ENCODE measurements at places on chromosomes 11 and 22.

DNA sequence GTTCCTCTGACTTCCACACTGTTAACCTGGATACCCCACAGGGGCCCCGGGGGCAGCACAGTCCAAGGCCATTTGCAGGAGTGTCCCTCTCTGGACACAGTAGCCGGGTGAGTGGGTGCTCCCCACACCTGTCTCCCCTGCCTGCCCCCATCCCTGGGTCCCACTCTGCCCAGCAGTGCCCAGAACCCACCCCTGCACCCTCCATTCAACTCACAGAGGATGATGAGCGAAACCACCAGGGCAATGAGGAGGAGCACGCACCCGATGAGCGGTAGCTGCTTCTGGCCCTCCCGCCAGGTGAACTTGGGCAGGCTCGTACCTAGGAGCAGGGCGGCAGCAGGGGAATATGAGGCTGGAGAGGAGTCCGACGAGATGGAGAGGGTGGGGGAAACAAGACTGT, 12.2 kb downstream of the TMPRSS13 start:
- DNase-seq: no peak

- DNase-seq: peak; percentile 70
Measured at GRCh38 chr11:2442589-2442988, 1.7 kb downstream of the TRPM5 start.

GRCh38 chr11:97072420-97072819, 682.6 kb downstream of the JRKL start:
- DNase-seq: no peak

DNA sequence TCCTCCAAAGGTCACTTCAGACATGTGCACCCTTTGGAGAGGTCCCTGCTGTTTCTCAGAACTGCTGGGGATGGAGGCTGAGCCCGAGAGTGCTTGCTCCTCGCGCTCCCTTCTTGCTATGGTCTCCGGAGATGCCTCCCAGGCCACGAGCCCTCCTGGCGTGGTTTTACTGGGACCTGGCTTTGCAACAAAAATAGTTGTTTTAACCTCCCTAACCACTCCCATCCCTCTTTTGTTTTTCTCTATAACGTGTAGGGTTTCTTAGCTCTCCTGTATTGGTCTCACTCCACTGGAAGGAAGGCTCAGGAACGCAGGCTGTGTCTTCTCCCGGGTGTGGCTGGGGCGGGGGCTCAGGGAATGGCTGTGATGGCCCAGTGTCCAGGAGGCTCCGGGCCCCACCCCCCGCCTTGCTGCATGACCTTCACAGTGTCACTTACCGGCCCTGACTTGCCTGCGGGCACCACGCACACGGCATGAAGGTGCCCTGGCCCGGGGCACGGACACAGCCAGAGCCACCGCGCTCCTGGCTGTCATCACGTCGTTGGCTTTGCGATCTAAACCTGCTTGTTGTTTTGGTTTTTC, 5.6 kb downstream of the PTDSS2 start:
- no peak for DNase-seq

- DNase-seq: peak; percentile 53
Measured at GRCh38 chr22:37472418-37473006, 13.7 kb downstream of the MFNG start.

- no peak for DNase-seq
Measured at GRCh38 chr11:69909561-69910518, 90.6 kb upstream of the FGF3 start.

GRCh38 chr11:129317571-129317970, 58.1 kb upstream of the BARX2 start:
- no peak for DNase-seq

DNA sequence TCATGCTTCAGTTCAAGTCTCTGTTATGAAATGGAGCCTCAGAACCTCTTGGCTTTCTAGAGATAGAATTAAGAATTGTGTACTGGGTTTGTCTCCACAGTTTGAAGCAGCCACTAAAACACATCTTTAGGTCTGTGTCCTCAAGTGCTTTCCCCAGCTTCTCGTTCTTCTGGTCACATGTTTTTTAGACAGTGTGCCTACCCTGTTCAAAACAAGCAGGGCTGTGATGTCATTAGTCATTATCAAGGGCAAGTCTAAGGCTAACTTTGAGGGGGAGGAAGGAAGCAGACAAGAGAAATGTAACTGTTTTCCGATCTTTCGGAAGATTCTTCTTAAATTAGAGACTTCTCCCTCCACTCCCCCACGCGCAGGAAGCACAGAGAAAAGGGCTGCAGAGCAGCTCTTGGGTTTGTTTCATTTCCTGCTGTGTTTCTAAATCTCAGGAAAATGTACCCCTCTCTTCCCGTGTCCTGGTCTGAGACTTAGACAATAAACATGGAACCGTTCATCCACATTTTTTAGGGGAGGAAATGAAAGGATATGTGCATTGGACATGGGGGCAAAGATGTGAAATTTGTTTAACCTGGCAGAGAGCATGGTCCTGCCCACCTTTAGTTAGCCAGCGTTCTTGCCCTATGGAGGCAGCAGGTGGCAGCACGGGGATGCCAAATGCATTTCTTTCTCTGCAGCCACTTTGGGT, 3.1 kb downstream of the AKIP1 start:
- peak; percentile 46 for DNase-seq

DNA sequence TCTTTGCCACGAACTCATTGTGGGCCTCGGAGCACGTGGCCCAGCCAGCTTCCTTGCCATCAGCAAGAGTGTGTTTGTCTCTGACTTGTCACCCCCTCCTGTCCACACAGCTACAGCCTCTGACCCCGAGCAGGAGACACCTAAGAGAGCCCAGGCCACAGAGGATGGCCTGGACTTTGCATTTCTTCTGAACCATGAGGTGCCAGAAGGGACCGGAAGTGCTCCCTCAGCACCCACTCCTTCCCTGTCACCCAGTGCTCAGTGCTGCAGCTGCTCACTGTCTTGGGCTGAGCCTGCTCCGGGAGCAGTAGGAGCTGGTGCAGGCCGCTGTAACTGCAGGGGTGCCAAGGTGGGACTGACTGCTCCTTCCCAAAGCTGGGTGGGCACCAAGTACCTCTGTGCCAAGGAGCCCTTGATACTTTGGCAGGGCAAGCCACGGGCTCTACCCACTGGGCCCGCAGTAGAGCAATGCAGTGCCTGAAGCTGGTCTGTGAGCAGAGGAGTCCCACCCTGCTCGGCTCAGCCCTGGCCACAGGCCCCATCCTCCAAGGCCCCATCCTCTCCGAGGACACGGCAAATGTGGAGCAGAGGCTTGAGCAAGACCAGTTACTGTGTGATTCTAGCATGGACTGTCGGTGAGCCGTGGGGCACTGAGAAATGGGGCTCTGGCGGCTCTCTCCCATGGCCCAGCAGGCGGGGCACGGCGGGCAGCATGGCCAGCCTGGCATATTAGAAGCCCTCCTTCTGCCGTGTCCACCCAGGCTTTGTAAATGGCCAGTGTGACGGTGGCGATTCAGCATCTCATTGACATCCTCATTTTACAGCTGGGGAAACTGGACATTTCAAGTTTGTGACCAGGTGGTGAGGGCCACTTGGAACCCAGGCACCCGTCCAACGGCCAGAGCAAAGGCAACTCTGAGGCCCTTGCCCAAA, 6.3 kb downstream of the GRK2 start:
- DNase-seq: no peak

- DNase-seq: no peak
Measured at GRCh38 chr11:2590131-2590964, 109.4 kb downstream of the KCNQ1OT1 start.

GRCh38 chr22:42596336-42596735, 18.3 kb downstream of the POLDIP3 start:
- DNase-seq: no peak

GRCh38 chr22:40224702-40225101, 47.0 kb downstream of the TNRC6B start:
- DNase-seq: peak; percentile 64

- no peak for DNase-seq
Measured at GRCh38 chr11:89443361-89444322, 47.5 kb downstream of the NOX4 start.

DNA sequence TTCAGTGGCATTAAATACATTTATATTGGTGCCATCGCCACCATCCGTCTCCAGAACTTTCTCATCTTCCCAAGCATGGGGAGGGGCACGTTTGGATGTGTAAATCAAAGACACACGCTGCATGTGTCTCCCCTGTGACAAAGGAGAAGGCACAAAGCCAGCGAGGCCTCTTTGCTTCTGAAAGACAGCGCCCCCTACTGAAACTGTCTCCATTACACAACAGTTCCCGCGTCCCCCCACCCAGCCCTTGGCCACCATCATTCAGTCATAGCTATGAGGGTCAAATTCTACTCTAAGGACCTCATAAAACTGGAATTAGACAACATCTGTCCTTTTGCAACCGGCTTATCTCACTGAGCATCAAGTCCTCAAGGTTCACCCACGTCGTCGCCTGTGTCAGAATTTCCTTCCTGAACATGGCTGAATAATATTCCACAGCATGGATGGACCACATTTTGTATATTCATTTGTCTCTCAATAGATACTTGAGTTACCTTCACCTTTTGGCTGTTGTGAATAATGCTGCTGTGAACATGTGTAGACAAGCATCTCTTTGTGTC, 64.8 kb downstream of the IGF2 start:
- DNase-seq: no peak

DNA sequence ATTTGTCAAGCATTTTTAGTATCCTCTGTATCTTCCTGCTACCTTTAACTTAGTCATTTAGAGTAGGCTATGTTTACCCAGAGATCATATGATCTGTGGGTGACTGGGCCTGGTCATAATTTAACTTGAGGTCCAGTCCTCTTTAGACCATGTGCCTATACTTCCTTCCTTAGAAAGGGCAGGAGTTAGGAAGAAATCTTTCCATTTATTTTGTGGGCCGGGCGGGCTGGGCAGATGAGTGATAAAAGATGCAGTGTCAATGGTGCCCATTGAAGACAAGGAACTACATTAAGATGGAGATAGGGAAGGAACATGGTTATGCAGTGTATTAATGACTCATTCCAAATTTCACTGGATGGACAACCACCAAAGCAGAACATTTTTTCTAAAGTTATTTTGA, 30.9 kb upstream of the PDE3B start:
- DNase-seq: no peak

- DNase-seq: no peak
Measured at GRCh38 chr22:31046539-31047226, 34.4 kb upstream of the SMTN start.

- peak; percentile 29 for DNase-seq
Measured at GRCh38 chr11:63613517-63614135, 607 bp downstream of the PLAAT3 start.

DNA sequence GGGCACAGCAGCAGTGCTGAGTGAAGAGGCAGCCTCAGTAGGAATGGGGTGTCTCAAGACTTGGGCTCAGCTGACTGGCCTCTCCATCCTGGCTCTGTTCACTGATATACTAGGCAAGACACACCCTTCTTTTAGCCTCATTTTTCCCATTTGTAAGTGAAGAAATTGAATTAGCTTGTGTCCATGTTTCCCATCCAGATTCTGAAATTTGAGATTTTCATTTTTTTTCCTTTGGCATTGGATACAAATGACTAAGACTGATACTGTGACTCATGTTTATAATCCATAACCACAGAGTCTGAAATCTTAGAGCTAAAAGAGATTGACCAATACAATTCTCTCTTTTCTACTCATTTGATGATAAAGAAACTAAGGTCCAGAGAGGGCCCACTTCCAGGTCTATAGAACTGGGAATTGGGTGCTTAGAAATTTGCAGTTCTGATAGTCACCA, 110.9 kb downstream of the KCNC1 start:
- DNase-seq: no peak

DNA sequence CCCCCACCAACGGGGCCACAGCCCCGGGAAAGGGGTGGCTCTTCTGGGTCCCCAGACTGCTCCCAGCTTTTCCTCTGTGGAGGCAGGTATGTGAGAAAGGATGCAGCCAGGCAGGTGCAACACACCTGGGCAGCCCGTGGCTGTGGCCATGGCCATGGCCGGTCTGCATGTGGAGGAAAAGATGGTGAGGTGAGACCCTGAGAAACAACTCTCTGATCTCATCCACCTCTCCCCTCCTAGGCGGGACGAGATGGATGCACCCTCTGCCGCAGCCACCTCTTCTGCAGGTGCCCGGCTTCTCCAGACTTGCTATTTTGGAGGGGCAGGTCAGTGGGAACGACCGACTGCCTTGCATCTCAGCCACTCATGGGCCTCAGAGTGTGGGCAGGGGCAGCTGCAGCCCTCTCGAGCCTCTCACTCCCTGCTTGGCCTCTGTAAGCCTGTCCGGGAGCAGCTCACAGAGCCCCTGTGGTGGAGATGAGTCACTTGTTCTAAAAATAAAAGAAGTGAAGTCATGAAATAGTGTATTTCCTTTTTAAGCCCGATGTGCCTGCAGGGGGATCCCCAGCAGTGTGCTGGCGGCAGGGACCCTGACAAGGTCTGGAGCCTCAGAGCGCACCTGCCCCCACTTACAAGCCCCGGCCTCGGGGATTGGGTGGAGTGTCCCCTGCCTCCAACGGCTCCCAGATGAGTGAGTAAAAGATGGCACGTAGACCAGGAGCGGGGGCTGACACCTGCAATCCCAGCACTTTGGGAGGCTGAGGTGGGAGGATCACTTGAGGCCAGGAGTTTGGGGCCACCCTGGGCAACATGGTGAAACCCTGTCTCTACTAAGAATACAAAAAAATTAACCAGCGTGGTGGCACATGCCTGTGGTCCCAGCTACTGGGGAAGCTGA, 10.7 kb downstream of the SMIM38 start:
- DNase-seq: no peak

DNA sequence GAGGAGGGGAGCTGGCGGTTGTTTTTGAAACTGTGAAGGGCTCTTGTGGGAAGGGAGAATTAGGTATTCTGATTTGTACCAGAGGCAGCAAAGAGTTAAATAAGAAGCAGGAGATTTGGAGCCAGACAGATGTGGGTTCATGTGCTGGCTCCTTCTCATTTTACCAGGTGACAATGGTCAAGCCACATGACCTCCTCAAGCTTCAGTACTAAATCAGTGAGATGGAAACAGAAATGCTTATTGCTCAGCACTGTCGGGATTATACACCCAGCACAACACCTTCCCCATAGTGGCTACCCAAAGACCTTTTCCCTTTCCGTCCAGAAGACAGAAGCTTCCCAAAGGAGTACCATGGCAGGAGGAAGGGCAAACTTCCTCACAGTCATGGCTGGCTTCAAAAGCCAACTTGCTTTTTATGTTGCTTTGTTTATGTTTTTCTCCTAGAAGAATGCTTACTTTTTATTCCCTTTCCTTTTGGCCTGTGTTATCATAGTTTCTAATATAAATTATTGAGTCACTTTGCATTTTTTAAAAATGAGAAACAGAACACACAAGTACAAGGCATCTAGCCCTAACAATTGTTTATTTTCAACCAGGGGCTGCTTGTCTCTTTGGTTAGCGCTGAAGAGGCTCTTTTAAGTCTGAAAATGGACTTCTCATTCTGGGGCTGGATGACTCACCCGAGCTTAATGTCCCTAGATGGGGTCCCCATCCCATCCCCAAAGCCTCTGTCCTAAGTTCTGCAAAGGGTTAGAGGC, 181.5 kb upstream of the ZBED5 start:
- no peak for DNase-seq
